Fibroblast of skin of back (primary cell): ENCODE measurements at places on chromosomes 3 and 15.
A peak's percentile ranks its signal among the peaks of the same experiment; 100 is the strongest.

DNA sequence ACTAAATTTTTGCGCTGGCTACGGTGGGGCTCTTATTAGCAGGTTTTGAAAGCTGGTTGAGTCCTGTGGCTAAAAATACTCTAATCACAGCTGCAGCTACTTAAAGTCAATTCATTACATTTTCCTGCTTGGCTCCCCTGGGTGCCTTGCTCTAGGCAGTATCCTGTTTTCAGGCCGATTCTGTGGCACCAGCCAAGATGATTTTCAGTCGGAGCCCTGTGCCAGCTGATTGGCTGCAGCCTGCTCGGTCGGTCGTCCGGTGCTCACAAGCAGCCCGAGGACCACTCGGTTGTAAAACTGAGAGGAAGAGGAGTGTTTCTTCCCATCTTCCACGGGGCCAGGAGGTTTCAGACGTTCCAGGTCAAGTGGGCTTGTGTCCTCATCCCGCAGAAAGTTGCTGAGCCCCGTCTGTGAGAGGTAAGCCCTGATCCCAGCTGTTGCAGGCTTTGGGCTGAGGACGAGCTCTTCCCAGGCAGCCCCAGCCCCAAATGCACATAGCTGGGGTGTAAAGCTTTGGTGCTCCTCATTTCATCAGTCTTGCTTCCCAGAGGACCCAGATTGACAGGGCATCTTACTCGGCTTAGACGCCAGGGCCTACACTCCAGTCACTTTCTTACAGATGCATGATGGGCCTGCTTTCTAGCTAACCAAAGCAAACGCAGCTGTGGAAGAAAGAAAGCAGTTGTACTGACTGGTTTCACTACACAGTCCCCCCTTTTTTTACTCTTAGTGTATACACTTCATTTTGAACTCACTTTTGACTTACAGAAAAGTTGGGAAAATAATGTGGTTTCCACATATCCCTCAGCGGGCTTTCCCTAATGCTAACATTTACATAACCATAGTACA lies 15.9 kb downstream of the LYSMD4 start:
- no peak for DNase-seq

DNA sequence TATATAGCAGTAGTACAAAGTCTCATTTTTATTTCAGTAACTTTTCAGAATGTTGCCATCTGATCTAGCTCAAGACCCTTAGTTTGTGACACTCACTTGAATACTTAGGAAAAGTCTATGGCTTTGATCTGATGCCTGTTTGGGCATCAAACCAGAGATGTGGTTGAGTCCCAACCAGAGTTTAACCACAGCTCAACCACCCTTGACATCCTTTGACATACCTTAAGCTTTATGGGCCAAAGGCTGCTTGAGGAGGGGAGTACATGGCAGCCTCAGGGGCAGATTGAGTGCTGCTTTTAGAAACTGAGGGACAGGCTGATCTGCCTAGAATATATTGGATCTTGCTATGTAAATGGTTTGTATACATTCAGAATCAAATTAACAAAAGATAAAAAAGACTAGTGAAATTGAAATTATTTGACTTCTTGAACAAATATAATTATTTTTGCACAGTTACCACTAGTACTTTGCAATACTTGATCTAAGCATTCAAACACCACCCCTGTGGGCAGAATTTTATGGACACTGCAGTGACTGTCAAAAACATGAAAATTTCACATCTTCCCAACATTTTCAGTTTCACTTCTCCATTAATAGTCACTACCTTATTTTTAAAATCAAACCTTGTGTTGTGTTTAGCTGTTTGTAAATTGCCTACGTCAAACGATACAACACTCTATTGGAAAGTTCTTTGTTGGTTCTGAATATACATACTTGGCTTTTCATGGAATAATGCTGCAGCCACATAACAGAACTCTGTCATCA lies 199.8 kb downstream of the UBE2E2 start:
- no peak for DNase-seq

GRCh38 chr3:179797192-179797591 lies 144.4 kb downstream of the USP13 start:
- no peak for DNase-seq

GRCh38 chr15:45799508-45799907 lies 164.7 kb downstream of the SQOR start:
- no peak for DNase-seq

DNA sequence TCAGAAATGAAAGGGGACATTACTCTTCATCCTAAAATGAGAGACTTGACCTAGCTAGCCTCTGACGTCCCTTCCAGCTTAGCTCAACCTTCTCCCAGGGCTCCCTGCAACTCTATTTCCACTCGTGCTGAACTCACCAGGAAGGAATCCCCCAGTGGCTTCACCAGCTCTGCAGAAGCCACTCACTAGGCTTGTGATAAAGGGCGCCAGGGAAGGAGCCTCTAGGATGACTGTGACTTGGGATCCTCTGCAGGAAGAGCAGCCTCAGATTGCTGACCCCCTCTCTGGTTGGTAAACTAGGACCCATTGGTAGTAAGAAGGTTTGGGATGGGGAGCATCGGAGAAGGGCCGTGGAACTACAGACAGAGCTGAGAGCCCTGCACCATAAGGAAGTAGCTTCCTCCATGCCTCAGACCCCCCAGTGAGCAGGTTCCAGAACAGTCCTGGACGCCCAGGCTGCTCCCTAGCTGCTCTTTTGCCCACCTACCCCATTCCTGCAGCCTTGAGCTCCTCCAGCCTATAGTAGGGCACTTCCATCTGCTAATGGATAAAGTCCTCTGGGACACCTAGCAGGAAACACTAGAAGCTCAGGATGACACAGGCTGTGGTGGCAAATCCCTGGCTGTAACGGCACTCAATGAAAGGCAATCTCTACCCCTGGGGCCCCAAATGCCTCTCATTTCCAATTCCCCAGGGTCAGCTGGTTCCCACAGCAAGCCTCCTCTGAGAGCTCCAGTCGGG lies 26.0 kb downstream of the PLA2G4F start:
- no peak for DNase-seq

- no peak for DNase-seq
Observed at GRCh38 chr3:165125836-165126235, 47.5 kb upstream of the SI start.

DNA sequence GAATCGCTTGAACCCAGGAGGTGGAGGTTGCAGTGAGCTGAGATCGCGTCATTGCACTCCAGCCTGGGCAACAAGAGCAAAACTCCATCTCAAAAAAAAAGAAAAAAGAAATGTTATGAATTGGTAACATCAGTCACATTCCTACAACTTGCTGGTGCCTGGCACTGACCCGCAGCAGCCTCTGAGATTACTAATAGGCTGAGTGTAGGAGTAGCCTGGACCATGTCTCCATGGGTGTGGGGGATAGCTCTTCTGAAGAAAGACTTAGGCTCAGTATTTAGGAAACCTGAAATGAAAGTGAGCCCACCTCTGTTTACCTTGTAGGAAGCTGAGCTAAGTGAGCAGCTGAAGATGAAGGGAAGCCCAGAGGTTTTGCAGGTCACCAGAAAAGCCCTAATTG lies 148.3 kb downstream of the LRRC28 start:
- DNase-seq: no peak

GRCh38 chr15:41981371-41982132 lies 9.2 kb upstream of the EHD4 start:
- peak; percentile 8 for DNase-seq

- DNase-seq: peak; percentile 92
Observed at GRCh38 chr3:30649572-30650318, 43.3 kb downstream of the TGFBR2 start.

- DNase-seq: no peak
Observed at GRCh38 chr3:41204369-41204768, 5.1 kb downstream of the CTNNB1 start.

GRCh38 chr3:8962226-8962861 lies 928 bp downstream of the RAD18 start:
- DNase-seq: no peak

GRCh38 chr3:41194701-41195100 lies 4.6 kb upstream of the CTNNB1 start:
- DNase-seq: no peak

- no peak for DNase-seq
Observed at GRCh38 chr3:120147072-120147871, 53.0 kb upstream of the GSK3B start.

DNA sequence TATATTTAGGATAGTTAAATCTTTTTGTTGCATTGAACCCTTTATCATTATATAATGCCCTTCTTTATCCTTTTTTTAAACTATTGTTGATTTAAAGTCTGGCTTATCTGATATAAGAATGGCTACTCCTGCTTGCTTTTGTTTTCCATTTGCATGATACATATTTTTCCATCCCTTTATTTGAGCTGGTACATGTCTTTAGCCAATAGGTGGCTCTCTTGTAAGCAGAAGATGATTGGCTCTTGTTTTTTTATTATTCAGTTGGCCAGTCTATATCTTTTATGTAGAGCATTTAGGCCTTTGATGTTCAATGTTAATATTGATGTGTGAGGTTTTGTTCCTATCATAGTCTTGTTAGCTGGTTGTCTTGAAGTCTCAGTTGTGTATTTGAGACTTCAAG lies 99.5 kb upstream of the MCTP2 start:
- DNase-seq: no peak

DNA sequence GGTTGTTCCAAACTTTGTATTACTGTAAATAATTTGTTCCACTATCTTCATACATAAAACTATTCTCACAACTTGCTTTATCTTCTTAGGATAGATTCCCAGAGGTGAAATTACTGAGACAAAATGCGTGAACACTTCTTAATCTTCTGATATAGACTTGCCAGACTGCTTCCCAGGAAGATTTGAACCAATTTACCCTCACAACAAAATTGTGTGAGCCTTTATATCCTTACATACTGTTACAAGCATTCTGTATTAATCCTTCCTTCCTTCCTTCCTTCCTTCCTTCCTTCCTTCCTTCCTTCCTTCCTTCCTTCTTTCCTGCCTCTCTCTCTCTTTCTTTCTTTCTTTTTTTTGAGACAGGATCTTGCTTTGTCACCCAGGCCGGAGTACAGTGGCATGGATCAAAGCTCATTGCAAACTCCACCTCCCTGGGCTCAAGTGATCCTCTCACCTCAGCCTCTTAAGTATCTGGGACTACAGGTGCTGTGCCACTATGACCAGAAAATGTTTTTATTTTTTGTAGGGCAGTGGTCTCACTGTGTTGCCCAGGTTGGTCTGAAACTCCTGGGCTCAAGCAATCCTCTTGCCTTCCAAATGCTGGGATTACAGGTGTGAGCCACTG lies 57.1 kb upstream of the SSR3 start:
- no peak for DNase-seq
